ENCODE measurements at places on chromosomes 6 and 20.

GRCh38 chr6:55882718-55883569 lies 7.6 kb upstream of the BMP5 start:
- DNase-seq: no peak

DNA sequence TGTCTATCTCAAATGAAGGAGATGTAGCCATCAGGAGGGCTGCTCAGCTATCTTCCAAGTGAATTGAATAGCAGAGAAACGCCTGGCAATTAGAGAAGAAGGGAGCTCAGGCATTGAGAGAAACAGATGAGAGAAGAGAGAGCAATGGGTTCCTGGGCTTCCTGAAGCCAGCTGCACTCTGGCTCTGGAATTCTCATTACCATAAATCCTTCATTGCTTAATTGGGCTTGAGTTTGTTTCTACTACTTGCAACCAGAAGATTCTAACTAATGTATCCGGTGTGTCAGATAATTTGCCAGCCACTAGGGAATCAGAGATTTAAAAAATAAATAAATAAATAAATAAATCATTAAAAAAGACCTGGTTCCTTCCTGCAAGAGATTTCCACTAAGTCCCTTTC lies 25.0 kb upstream of the CDKAL1 start:
- DNase-seq: no peak

DNA sequence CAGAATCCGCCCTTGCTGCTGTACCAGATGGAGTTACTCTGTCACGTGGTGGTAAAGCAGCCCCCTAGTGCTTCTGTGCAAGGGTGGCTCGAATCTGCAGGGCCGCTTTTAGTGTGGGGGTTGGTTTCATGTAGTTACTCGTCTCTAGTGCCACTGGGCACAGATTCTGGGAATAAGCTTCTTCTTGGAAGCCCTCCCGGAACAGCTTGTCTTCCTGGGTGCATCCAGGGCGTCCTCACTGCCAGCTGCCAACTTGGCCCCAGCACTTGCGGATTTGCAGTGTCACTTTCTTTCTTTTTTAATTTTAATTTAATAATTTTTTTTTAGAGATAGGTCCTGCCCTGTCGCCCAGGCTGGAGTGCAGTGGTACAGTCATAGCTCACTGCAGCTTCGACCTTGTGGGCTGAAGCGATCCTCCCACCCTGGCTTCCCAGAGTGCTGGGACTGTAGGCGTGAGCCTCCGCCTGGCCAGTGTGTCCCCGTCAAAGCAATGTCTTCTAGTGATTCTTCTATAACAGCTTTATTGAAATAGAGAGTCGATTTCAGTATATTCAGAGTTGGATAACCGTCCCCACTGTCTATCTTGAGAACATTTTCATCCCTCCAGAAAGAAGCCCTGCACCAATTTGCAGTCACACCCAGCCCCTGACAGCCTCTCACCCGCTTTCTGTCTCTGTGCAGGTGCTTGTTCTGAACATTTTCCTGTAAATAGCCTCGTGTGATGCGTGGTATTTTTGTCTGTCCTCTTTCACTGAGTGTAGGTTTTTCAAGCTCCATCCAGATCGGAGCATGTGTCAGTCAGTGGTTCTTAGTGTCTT lies 25.9 kb downstream of the PYGB start:
- no peak for DNase-seq

- no peak for DNase-seq
These were observed 91.8 kb downstream of the MAN1A1 start for GRCh38 chr6:119257726-119258125.

- no peak for DNase-seq
These were observed 109.1 kb downstream of the TOX2 start for GRCh38 chr20:44023515-44024371.

DNA sequence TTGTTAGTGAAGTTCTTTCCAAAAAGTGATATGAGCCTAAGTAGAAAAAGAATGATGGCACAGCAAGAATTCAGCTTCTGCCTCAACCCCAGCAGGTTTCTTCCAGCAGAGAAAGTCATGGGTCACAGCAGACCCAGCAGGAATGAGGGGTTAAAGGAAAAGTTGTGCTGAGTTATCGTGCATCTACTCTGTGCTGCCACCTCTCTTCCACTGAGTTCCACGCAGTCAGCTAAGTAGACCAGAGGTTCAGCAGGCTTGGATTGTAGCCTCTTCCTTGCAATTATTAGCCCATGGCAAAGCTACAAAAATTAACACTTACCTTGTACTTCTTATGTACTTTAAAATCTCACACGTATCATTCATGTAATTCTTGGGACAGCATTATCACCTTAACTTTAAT lies 510.8 kb downstream of the PTPRT start:
- DNase-seq: peak; percentile 36

DNA sequence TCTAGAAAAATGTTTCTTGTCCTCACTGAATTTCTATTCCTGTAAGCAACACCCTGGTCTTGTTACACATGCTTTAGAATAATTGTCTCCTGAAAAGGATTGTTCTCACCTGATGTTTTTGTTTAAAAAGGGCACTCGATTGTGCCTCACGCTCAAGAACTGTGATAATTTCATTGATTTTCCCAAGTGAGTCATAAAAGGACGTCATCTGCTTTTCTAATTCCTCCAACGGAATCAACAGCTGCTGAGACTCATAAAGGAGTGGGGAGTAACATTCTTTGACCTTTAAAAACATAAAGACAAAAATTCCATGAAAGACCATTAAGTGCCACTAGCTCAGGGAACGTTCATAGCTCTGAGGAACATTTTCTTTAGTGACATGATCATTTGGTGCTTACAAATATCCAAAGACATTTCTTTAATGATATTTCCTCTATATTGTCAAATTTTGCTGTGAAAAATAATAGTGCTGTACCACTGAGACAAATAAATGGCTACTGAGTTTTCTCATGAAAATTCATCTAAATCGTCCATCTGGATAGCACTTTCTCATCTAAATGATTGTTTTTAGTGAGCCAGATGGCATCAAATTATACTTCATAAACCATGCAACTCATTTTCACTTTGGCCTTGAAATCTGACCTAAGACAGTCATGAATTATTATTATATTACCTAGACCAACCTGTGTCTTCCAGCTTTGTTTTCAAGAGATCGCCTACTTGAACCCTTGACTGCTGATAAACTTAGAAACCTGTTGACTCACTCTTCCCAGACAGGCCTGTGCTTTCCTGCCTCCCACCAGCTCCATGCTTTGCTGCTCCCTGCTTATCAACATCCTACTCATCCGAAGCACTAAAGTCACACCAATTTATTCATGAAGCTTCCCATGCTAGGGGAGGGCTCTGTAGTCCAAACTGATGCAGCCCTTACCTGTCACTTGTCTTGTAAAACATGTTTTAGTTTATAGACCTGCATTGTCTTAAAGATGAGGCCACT lies 178.2 kb downstream of the SYNE1 start:
- no peak for DNase-seq

GRCh38 chr20:4771004-4771403 lies 49.3 kb downstream of the PRND start:
- no peak for DNase-seq

GRCh38 chr6:24666097-24666640 lies 530 bp downstream of the TDP2 start:
- DNase-seq: peak; percentile 41

- DNase-seq: peak; percentile 28
These were observed 1234.7 kb upstream of the GJE1 start for GRCh38 chr6:140897804-140898573.

- DNase-seq: no peak
These were observed 1224.0 kb upstream of the ADGRB3 start for GRCh38 chr6:67411036-67411435.

DNA sequence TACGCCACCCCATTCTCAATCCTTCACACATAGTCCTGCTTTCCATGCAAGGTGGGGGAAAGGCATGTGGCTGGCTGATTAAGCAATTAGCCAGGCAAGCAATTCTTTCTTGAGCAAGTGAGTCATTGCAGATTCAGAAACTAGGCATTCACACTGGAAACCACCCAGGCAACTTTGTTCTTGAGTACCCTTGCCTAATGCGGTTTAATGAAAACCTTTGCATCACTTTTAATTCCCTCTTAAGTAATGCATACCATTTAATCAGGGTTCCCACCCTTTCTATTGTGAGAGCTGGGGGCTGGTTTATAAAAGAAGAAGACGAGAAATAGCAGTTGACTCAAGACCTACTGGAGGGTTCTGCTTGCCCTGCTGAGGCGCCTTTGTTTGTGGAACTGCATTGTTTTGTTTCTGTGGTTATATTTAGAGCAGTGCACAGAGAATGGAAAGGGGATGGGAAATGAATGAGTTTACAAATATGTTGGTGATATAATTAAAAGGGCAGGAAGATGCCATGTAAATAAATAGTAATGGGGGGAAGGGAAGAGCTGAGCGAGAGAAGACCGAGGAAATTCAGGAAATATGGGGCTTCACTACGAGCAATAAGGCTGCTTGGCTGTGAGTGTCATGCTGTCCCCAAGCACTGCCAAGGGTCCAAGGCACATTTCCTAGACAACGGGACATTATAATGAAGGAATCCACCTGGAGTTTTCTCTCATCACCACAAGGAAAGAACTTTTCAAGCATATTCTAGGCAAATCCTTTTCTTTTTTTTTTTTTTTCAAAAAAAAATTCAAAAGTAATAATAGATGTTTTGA lies 48.8 kb upstream of the TSHZ2 start:
- DNase-seq: peak; percentile 39

DNA sequence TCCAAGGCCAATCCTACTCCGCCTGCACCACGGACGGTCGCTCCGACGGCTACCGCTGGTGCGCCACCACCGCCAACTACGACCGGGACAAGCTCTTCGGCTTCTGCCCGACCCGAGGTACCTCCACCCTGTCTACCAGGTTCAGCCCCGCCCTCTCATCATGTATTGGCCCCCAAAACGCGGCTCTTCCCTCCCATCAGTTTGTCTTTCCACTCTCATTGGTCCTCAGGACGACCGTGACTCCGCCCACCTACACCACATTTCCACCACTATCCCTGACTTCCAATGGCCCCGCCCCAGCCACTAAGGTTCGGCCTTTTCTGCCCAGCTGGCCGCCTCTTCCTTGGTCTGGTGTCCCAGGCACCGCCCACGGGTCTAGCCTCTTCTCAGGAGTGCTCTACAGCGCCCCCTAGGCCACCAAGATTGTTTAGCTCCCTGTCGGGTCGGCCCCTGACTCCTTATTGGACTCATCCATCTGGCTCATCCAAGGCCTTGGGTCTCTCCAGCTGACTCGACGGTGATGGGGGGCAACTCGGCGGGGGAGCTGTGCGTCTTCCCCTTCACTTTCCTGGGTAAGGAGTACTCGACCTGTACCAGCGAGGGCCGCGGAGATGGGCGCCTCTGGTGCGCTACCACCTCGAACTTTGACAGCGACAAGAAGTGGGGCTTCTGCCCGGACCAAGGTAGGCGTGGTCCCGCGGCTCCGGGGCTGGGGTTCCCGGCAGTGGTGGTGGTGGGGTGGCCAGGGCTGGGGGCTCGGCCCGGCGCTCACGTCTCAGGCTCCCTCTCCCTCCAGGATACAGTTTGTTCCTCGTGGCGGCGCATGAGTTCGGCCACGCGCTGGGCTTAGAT lies 3.1 kb downstream of the MMP9 start:
- DNase-seq: peak; percentile 42

- no peak for DNase-seq
These were observed 4.9 kb downstream of the REV3L start for GRCh38 chr6:111478064-111478476.

DNA sequence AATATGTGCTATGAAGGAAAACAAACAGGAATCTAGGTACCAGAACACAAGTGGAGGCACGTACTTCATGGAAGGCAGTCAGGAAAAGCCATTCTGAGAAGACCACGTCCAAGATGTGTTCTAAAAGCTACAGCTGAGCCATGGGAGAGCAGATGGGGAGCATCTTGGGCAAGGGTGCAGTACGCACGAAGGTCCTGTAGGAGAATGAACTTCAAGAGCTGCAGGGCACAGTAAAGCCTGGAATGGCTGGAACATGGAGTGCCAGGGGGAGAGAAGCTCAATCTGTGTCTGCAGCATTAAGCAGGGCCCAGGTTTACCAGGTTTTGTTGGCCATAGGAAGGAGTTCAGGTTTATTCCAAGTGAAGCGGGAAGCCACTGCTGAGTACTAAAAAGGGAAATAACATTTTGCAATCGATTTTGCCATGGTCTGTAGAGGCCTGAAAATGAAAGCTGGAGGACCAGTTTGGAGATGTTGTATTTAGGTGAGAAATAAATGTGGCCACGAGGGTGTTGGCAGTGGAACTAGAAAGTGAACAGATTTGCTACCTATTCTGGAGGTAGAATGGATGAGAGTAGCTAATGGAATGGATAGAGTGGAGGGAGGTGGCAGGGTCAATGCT lies 29.9 kb downstream of the ADTRP start:
- DNase-seq: no peak

DNA sequence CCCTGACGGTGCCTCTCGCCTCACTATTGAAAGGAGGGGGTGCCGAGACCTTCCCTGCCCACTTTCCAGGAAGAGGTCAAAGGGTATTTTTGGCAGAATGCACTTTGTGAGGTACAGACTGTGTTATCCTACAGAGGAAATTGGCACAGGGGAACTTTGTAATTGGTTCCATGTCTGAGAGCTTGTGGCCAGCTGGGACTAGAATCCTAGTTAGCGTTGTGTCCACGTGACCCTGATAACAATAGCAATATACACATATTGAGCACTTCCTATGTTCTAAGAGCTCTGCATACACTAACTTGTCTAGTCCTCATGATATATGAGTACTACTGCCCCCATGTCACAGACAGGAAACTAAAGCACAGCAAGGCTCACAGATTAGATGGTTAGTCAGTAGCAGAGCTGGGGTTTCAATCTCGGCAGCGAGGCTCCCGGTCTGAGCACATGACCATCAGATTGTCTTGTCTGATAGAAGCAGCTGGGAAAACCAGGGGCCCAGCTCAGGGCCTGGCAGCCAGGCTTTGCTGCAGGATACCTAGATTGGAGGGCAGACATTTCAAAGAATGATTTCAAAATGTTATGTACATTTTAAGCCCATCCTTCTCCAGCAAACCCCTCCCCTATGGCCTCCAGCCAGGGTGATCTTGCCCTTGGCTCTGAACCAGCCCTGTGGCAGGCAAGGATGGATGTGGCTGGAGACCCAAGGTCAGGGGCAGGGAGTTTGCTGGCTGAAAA lies 1.4 kb downstream of the MAPK13 start:
- peak; percentile 37 for DNase-seq

DNA sequence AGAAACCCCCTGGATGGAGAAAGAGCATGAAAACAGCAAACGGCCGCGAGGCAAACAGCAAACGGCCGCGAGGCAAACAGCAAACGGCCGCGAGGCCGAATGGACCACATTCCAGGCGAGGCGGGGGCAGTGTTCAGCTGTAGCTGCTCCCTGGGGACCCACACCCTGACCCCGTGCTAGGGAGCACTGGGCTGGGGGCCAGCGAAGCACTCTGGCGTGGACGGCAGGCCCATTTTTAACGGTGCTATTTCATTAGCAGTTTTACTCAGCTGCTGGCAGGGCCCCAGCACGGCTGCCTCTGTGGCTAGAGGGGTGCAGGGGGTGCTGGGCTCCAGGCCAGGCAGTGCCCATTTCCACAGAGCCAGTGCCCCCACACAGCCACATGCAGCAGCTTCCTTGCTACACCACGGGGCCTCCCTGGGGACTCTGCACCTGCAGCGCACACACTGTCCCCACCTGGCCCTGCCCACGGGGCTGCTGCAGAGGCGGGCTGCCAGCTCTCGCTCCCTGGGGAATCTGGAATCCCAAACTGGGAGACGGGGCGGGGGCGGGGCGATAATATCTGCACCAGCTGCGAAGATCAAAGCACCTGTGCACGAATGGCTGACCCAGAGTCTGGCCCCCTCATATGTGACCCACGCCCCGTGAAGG lies 35.6 kb upstream of the SLCO4A1 start:
- DNase-seq: peak; percentile 96
